NT2/D1 (cell line): ENCODE measurements at places on chromosomes 6 and 20.

DNA sequence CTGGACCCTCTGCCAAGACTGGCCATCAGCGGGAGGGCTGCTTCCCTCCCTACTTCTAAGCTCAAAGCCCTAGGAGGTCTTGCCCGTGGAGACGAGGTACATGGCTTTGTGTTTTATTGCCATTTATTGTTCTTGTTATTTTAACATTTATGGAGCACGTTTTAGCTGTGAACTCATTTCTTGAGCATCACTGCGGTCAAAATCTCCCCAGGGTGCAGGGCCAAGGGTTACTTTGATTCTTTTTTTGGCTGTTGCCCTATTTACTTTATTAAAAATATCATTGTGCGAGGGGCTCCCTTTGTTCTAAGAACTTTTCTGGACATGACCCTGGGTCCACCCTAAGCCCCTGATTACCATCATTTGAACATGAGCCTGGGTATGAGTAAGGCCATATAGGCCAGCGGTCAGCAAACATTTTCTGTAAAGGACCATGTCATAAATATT, 51.6 kb downstream of the EYA2 start:
- DNase-seq = no peak

DNA sequence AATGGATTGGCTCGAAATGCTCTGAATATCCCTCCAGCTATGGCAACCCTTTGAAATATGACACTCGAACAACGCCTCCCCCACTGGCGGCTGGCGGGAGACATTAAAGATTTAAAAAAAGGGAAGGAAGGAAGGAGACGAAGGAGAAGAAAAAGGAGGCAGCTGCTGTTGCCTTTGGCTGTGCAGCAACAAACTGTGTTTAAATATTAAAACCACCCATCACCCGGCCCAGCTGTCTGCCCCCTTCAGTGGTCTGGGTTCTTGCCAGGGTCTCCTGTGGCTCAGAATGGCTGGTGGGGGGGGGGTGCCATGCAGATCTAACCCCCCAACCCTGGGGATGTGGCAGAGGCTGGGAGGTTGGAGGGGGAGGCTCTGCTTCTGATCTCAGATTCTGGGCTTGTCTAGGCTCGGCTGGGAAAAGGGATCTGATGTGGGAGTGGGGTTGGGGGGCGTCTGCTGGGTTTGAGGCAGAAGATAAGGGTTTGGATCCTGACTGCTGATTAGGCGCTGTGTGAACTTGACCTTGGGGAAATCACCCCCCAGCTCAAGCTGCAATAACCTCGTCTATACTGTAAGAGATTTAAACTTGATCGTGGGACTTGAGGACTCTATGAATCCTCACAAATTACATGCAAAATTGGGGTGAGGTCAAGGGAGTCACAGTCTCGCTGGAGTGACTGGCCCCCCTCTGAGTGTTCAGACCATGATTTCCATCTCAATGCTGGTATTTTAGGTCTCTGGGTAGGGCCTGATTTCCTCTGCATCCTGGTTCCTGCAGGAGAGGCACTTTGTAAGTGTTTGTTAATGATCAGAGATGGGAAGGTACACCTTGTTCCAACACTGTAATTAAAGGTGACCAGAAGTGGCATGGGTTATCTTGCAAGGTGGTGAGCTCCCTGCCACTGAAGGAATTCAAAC, 40.3 kb upstream of the BLCAP start:
- peak; percentile 55 for DNase-seq

DNA sequence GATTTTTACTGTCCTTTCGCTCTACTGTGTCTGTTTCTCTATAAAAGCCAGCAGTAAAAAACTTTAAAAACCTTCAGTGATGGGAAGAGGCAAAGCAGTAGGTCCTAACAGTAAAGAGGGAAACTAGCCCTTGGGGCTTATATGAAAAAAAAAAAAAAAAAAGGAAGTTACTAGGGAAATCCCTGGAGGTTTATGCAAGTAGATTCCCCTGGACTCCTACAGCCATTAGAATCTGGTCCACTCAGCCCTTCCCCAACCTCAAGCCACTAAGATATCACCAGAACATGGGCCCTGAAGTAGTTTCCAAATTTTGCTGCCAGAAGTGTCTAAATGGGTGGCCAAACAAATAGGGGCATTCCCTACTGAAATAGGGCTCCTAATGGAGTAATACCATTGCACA, 70.5 kb upstream of the HINT3 start:
- DNase-seq = no peak

DNA sequence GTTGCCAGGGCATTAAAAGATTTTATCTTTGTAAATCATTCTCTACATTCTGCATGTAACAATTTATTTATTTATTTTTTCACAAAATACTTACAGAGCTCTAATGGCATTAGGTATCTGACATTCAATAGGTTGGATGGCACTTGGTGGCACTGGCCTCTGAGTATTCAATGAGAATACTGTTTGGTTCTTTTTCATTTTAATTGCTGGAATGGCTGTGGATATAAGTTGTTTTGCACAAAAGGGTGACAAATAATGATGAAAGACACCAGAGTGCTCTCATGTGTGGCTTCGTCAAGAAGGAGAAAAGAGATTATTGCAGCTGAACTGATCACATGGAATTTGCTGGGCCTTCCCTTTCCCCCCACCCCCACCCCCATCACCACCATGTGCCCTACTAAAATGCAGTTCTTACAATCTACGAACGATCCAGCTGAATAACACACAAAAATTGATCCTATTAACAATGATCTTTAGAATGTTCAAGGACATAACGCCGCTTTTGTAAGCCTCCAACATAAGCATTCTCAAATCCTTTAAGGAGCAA, 195.2 kb upstream of the POU3F2 start:
- DNase-seq = no peak

- no peak for DNase-seq
Measured at GRCh38 chr20:1362484-1362883, 30.4 kb downstream of the FKBP1A start.

- no peak for DNase-seq
Measured at GRCh38 chr6:28867086-28867409, 56.7 kb downstream of the TRIM27 start.

DNA sequence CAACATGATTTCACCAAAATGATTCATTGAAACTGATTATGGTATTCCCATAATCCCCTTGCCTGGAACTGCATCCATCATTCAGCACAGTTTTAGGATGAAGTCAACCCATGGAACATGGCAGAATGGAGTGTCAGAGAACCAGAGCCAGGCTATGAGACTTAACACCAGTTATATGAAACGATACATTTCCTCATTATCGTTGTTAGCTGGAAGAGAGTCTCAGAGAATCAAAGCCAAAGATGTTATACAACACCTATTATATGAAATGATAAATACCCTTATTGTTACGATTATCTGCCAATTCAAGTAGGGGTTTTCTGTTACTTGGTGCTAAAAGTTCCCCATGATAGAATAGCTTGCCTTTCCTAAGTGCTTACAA, 131.2 kb downstream of the BCAS1 start:
- no peak for DNase-seq

- DNase-seq = no peak
Measured at GRCh38 chr6:1705183-1705582, 95.5 kb downstream of the FOXC1 start.
